ENCODE measurements at places on chromosomes 5 and 9. TPM values are rescaled to one million over a fixed set of nuclear protein-coding genes. Genes with fewer than 3 reads are reported as not detected.
A peak's percentile ranks its signal among the peaks of the same experiment; 100 is the strongest.

- no peak for DNase-seq
Observed at GRCh38 chr5:14948383-14948782, 76.8 kb upstream of the ANKH start.

GRCh38 chr9:70060883-70061507, 17.3 kb downstream of the MAMDC2 start:
- no peak for DNase-seq

DNA sequence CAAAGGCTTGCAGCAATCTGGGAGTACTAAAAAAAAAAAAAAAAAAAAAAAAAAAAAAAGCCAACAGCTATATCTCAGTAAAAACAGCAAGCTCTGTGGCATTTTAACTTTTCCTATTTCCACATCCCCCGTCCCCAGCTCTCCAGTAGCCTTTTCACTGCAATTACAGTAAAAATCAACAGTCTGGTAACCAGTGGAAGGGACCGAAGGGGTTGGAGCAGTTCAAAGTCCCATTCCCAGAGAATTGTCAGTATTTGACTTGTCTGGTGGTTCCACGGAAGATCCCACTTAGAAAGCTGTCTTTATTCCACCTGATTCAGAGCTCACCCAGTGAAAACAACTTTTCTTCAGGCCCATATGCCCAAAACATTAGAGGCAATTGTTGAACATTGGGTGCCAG, 71.8 kb upstream of the ZBTB43 start:
- no peak for DNase-seq

Gene FGFR4
- polyA plus RNA-seq, result not detected

Gene RORB
- polyA plus RNA-seq, result not detected

- DNase-seq, result no peak
Observed at GRCh38 chr9:71472400-71472799, 295.9 kb downstream of the CEMIP2 start.

Gene LCN12
- polyA plus RNA-seq, result not detected

Gene FOXD4
- polyA plus RNA-seq, result not detected

Gene TRIM41
- 2.0 TPM for polyA plus RNA-seq

Gene MGAT1
- 135 TPM for polyA plus RNA-seq

Gene TMEM245
- polyA plus RNA-seq, result 41.3 TPM

- DNase-seq, result no peak
Observed at GRCh38 chr9:115158661-115159481, 40.9 kb upstream of the TNC start.

Gene GAS1
- polyA plus RNA-seq, result 0.75 TPM

Gene FAT2
- polyA plus RNA-seq, result not detected

- no peak for DNase-seq
Observed at GRCh38 chr9:79651251-79651795, 79.6 kb downstream of the TLE4 start.

Gene FOXE1
- not detected for polyA plus RNA-seq

DNA sequence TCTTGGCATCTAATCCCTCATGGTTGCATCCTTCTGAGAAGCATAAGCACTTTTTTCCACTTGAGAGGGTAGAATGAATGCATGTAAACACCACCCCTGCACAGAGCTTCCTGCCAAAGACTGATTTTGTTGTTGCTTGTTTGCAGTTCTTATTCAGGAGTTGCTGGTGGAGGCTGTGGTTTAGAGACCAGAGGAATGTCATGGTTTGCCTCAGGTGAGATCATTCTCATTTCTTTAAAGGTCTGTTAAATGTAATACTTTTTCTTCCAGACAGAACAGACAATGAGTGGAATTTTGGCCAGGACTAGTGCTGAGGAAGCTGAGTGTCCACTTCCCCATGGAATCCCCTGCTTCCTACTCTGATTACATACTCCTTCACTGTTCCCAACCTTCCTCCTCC, 3.2 kb upstream of the TNC start:
- DNase-seq, result no peak

Gene NDOR1
- 4.6 TPM for polyA plus RNA-seq

GRCh38 chr9:131618071-131618479, 72.8 kb downstream of the PRRT1B start:
- DNase-seq, result no peak

Gene ABCA1
- 1.0 TPM for polyA plus RNA-seq

DNA sequence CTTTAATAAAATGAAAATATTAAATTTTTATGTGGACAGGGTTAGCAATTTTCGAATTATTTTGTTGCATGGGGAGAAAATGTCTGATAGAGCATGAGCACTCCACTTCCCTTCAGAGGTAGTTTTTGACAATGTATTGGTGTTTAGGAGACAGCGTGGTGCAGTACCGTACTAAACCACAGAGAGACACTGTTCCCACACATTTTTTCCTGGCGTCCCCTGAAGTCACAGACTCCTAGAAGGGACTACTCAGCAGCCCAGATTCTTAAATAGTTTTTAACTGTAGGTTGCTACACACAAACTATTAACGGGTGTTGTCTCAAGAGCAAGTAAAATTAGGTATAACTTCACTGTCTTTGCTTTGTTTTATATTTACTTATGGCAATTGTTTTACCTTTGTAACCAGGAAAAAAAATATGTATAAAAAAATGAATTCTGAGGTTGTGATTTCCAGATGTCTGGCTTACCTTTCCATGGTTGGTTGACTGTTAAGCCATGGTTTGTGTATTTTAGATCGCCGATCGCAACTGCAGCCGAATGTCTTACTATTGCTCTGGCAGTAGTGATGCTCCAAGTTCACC, 171.2 kb downstream of the DOCK8 start:
- peak; percentile 13 for DNase-seq

- DNase-seq, result no peak
Observed at GRCh38 chr9:127011772-127012171, 97.2 kb downstream of the RALGPS1 start.

GRCh38 chr5:53871050-53871449, 310.6 kb downstream of the NDUFS4 start:
- DNase-seq, result no peak

Gene SV2C
- polyA plus RNA-seq, result 0.02 TPM

GRCh38 chr9:75985515-75985914, 95.0 kb downstream of the PCSK5 start:
- DNase-seq, result no peak

DNA sequence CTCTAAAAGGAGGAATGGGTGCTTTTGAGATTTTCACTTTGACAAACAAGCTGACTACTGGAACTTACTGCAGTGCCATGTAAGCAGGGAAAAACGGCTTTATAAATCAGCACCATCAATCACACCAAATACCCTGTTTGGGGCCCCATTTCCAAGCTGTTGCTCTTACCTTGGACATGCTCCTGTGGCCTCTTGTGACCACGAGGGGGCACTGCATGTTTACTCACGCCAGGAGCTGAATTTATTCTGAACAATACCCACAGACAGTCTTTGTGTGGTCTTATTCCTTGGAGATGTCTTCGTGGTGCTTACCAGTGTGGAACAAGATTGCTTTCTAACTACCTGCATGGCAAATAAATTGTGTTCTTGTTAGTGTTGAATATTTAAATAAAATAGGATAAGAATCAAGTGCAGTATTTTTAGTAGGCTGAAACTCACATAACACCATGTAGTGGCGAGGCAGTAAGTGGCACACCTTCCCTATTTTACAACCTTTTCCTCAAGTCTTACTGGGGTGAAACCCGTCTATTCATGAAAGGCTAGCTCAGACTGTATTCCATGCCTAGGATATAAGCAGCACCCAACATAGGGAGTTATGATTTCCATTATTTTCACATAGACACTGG, 155.5 kb upstream of the NMUR2 start:
- DNase-seq, result no peak

- DNase-seq, result no peak
Observed at GRCh38 chr5:21919414-21920022, 933.6 kb downstream of the CDH12 start.

Gene PLAC8L1
- polyA plus RNA-seq, result not detected

Gene PCSK1
- not detected for polyA plus RNA-seq

- DNase-seq, result no peak
Observed at GRCh38 chr9:129989740-129990139, 53.2 kb downstream of the FNBP1 start.

DNA sequence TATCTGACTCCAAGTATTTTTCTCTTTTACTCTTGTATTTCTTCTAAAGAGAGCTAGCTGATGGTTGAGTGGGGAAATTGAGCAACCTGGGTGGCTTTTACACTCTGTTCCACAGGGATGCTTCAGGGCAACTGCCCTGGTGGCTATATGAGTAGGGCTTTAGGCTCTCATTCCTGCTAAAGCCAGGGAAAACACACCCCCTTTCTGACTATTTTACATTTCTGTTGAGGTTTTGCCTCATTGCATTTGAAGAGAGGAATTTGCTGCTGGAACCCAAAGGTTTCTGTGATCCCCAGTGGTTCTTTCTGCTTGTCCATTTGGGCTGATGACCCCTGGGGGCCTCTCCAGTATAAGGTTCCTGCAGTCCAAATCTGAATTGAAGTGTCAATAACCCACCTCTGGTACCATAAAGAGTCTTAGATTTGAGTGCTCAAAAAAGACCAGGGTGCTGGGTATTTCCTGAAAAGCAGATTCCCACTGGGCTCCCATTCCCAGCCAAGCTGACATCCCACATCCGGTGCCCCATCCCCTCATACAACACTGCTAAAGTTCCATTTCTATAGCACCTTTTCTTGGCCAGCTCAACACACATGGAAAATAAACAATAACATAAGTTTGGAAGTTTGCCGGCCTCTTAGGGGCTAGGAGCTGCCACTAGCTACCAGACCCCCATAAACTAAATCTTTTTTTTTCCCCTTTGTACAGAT, 59.5 kb downstream of the PAPPA start:
- no peak for DNase-seq

DNA sequence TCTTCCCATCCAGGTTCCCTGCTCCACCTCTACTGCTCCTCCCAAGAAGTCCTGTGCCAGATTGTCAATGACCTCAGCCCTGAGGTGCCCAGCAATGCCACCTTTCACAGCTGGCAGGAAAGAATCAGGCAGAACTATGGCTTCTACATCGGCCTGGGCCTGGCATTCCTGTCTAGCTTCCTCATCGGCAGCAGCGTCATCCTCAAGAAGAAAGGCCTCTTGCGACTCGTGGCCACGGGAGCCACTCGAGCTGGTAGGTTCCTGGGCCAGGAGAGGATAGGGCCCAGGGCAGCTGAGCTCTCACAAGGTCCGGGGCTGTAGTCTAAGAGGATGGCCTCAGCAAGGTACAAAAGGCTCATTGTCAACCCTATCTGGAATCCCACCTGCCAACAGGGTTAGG, 3.1 kb downstream of the NIPAL4 start:
- DNase-seq, result no peak

GRCh38 chr9:72213906-72214305, 64.7 kb downstream of the GDA start:
- no peak for DNase-seq

GRCh38 chr5:137148159-137148558, 351.0 kb downstream of the SPOCK1 start:
- no peak for DNase-seq

DNA sequence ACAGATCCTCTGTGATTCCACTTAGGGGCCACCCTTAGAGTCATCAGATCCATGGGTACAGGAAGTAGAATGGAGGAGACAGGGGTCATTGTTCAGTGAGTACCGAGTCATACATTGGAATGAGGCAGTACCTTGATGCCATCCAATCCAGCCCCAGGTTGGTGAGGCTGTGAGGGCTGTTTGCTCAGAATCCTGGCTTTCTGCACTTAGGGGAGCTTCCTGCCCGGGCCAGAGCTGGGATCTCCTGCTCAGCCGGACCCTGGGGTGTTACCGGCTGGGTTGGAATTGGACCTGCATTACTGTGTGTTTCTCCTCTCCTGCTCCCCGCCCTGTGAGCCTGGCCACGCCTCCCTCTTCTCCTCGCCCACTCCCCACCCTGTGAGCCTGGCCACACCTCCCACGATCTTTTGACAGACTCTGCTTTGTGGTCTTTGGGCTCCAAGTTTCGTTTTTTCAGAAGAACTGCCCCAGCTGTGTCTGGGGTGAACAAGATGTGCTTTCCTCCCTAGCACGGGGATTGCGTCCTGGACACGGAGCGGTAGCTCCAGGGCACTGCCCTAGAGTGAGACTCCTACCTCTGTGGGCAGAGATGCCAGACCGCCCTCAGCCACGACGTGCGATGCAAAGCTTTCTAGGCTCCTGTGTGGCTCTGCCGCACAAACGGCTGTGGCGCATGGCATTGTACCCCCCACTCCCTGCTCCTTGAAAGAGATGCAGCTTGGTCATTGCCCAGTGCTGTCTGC, 15.4 kb downstream of the TRAF2 start:
- peak; percentile 76 for DNase-seq

Gene SLC36A2
- polyA plus RNA-seq, result not detected

Gene FBXW11
- polyA plus RNA-seq, result 17.1 TPM

Gene PCDHGB2
- not detected for polyA plus RNA-seq

Gene RNF180
- polyA plus RNA-seq, result not detected

GRCh38 chr9:26947736-26948135, 694 bp upstream of the PLAA start:
- no peak for DNase-seq

- DNase-seq, result no peak
Observed at GRCh38 chr5:154842689-154843530, 7.5 kb downstream of the FAXDC2 start.

Gene LRRC14B
- polyA plus RNA-seq, result not detected

DNA sequence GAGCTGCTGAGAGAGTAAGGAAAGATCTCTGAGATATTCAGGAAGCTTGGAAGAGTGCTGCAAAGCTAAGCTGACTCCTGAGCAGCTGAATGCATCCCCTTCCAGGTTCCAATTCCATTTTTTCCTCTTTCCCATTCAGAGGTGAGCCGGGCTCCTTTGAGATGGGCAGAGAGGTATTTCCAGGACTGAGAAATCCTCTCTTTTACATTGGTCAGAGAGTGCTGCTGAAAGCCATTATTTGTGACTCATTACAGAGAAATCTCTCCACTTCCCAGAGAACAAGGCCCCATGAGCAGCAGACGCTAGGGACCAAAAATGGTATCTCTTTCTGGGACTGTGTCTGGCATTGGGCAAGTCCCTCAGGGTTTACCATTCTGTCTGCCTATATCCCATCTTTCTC, 3.7 kb downstream of the MCTP1 start:
- DNase-seq, result no peak

GRCh38 chr5:100690036-100690560, 154.9 kb downstream of the FAM174A start:
- no peak for DNase-seq

Gene OCLN
- 0.13 TPM for polyA plus RNA-seq

Gene FYB1
- polyA plus RNA-seq, result 414 TPM

- no peak for DNase-seq
Observed at GRCh38 chr9:27628311-27628710, 55.0 kb upstream of the C9orf72 start.

GRCh38 chr5:125926172-125926571, 497.0 kb upstream of the GRAMD2B start:
- DNase-seq, result no peak

- DNase-seq, result no peak
Observed at GRCh38 chr9:1028501-1029190, 21.5 kb upstream of the DMRT2 start.

GRCh38 chr5:37738057-37738691, 101.7 kb downstream of the GDNF start:
- DNase-seq, result peak; percentile 33

DNA sequence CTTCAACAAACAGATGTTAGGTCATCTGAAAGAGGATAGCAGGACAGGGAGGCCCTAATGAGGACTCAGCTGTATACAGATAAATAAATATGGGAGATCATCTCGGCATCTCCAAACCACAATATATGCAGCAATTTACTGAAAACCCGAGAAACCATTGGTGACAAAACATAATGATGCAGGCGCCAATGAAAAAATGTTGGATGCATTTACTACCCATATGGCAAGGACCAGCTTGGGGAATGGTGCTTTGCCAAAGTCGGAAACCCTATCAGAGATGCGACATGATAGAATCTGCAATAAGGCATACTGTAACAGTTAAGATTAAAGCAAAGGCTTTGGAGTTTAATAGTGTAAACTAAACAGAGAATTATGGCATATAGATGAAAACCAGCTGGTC, 92.0 kb downstream of the SNCAIP start:
- DNase-seq, result no peak

Measured in CD4-positive, alpha-beta memory T cell (primary cell).